Esophagus squamous epithelium (tissue), 5 donors: ENCODE measurements at places on chromosomes 16 and 17.

- DNase-seq = no peak
Observed at GRCh38 chr16:31876951-31877828, 3.6 kb downstream of the ZNF267 start.

DNA sequence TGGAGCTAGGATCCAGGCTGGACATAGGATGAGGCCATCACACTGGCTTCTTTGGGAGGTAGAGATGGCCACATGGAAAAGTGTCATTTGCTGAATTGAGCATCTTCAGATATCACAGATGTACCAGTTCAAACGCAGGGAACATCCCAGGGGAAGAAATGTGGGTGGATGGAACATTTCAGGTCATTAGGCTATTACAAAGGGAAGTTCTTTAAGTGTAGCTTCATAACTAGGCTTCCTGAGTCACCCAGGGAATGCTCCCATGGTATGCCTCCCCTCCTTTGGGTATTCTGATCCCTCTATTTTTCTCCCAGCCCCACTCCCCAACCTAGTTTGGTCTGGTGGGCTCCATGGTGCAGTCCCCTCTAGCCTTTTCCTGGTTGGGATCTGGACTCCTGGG lies 69.8 kb upstream of the IRX3 start:
- DNase-seq = no peak

- DNase-seq = no peak
Observed at GRCh38 chr16:73355981-73356380, 308.1 kb upstream of the ZFHX3 start.

DNA sequence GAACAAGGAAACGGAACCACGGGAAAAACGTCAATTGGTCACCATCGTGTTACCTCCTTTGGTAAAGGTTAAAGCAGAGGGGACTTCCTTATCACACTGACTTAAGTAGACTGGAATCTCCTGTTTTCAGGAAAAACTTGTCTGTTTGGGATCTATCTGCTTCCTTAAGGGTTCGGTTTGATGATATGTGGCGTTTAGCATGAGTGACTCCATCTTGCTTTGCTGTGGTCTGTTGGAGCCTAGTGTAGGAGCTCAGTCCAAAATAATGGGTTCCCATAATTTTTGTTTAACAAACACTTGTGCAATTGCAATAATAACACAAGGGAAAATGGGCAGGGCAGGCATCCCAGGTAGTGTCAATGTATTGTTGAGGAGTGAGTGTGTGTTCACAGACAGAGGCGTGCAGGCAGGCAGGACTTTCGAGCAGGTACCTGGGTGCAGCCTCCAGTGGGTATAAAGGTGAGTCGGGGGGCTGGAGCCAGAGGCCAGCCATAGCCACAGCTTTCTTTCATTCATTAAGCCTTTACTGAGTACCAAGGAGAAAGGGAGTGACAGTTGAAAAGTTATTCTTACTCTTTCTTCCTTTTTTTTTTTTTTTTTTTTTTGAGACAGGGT lies 4.3 kb upstream of the ENGASE start:
- DNase-seq = no peak

- no peak for DNase-seq
Observed at GRCh38 chr16:59090541-59090940, 356.4 kb upstream of the GOT2 start.

DNA sequence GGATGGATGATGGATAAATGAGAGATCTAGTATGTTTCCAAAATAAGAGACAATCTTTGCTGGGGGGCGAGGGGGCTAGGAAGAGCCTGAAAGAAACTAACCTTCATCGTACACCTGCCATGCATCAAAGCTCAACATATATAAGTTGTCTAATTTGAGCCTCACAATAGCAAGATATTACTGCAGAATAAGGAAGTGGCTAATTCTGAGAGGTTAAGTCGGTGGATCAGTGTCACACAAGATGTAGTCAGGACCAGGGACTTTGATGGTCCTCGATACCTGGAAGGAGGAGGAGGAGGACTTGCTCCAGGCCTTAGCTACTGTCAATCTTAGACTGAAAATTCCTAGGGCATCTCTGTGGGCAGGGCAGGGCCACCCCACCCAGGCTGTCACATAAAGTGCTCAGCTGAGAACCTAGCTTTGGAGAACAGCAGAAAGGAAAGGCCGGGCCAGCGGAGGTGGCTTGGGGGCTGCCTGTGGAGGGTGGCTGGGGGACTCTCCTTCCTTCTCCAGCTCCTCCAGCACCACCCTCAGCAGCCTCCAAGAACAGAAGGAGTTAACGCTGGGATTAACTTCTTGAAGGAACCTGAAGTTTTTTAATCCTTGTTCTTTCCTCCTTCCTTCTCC lies 460 bp upstream of the SLC13A2 start:
- DNase-seq = no peak

GRCh38 chr17:21172846-21173245 lies 41.1 kb downstream of the TMEM11 start:
- no peak for DNase-seq

DNA sequence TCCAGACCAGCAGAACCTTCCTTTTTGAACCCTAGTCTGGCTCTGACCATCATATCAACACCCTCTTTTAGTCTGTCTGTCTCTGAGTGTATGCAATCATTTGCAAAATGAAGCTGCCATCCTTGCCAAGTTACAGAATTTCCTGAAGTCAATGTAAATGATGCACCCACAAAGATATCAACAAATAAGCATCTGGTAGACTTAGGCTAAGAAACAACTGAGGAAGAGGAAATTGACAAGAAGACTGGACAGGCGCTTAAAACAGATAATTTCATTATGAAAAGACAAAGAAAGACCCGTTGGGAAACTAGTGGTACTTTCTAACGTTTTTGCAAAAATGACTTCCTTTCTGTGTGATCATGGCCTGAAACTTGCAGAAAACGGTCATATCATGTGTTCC lies 24.7 kb upstream of the CIITA start:
- DNase-seq = no peak

DNA sequence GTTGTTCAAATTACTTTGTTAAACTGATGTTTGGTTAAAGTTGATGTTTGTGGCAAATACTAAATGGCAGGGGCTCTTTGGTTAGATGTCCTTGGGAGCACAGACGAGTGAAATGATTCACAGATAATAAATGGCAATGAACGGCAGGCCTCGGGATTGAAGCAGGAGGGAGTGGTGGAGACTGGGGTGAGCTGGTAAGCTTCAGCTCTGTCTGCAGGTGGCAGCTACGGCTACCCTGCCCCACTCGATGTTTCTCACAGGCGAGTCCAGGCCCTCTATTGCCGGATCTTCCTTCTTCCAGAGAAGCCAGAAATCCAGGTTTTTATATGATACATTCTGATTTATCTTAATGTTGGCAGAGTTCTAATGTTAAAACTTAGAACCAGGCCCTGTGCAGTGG lies 144.8 kb upstream of the CACNG5 start:
- no peak for DNase-seq

- DNase-seq = no peak
Observed at GRCh38 chr16:64615630-64616280, 506.1 kb downstream of the CDH11 start.

- DNase-seq = no peak
Observed at GRCh38 chr16:56792967-56793366, 63.0 kb downstream of the NUP93 start.

DNA sequence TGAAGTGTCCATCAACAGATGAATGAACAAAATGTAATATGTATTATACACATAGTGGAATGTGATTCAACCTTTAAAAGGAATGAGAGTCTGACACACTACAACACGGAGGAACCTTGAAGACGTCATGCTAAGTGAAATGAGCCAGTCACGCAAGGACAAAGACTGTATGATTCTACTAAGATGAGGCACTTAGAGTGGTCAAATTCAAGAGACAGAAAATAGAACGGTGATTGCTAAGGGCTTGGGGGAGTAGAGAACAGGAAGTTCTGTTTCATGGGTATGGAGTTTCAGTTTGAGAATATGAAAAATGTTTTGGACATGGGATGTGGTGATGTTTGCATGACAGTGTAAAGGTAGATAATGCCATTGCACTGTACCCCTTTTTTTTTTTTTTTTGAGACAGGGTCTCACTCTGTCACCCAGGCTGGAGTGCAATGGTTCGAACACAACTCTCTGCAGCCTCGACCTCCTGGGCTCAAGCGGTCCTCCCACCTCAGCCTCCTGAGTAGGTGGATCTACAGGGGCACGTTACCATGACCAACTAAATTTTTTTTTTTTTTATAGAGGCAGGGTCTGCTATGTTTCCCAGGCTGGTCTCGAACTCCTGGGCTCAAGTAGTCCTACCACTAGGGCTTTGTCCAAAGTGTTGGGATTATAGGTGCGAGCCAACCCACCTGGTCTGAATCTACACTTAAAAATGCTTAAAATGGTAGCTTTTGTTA lies 2.9 kb upstream of the CCDC102A start:
- no peak for DNase-seq

DNA sequence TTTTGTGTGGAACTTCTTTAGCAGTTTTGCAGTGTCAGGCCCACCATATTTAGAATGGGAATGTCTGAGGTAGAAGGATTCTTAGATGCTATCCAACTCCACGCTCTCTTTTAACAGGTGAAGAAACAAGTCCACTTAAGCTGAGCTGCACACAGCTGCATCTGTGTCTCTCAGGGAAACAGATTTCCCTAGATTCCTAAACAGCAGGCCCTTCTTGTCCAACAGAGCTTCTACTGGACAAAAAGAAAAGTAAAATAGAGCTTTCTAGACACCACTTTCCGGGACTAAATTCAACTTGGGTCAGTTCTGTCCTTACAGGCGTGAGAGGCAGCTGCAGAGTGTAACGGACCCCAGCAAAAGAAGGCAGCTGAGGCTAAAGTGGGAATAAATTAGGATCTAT lies 51.7 kb downstream of the SNX11 start:
- no peak for DNase-seq

DNA sequence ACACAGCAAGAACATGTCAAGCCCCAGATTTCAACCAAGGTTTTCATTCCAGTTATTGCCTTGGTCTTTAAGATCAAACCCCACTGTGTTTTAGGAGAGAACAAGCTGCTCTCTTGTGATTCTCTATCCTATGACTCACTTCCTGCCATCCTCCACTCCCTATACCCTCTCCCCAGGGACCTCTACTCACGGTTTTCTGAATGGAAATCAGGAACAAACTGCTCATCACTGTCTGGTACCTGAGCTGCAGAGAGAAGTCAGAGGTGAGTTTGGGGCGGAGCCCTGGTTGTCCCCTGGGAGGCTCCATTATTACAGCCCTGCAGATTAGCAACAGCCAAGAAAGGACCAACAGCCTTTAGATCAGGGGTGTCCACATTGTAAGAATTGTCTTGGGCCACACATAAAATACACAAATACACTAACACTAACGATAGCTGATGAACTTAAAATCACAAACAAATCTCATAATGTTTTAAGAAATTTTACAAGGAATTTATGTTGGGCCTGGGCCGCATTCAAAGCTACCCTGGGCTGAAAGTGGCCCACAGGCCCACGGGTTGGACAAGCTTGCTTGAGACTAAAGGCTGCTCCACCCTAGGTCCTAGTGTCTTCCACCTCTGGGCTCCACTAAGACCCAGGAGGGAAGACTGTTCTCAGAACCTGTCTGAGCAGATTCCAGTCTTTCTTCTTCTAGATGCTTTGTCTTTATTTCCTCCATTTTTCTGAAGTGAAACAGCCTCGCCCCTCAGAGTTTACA lies 9.7 kb downstream of the ETV4 start:
- DNase-seq = no peak

GRCh38 chr16:28267356-28267755 lies 25.0 kb upstream of the SBK1 start:
- DNase-seq = no peak

DNA sequence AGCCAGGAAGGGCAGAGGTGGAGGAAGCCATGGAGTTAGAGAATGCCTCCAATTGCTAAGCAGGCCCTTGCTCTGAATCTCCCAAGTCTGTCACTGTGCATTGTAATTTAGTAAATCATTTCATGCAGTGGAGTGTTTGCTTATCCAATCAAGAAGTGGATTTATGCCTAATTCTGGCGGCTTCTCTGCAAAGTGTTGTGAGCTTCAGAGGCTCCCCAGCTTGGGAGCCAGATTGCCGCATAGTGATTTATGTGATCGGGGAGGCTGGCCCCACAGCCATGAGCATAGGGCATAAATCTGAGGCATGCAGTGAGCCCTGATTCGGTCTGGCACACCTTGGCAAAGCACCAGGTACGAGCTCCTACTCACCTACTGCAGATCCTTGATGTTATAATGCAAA lies 520.8 kb downstream of the HS3ST4 start:
- no peak for DNase-seq

DNA sequence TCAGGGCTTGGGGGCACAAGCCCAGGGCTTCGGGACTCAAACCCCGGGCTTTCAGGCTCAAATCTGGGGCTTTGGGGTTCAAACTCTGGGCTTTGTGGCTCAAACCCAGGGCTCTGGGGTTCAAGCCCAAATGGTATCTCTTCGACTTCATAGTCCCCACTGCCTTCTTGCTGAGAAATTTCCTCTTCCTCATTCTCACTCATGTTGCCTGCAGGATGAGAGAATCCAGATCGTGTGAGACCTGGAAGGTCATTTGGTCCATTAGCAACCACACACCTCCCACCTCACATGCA lies 576 bp downstream of the ZNF768 start:
- DNase-seq = no peak

DNA sequence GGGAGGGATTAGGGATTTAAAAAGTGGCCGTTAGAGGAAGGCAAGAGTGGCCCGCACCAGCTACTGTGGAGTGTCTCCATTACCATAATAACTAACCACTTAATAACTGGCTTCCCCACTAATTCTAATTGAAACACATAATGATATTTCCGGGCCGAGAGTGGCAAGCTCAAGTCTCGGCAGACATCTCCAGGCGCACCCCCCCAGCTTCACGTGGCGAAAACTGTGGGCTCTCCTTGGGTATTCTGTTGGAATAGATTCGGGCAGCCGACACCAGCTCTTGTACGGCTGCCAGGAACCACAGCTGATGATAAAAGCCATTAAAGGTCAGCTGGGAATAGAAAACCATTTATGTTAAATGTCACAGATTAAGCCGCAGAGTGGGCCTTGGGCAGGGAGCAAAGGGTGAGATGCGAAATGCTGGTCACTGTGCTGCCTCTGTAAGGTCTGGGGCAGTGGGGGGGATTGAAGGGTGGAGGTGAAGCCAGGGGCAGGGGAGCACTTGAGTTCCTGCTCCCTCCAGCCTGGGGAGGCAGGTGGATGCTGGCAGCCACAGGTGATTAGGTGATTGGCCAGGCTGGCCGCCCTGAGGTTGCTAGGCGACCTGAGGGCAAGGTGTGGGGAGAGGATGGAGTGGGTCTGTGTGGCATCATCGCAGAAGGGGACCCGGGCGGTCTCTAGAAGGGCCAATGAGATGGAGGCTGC lies 115.6 kb upstream of the SDK2 start:
- no peak for DNase-seq

- no peak for DNase-seq
Observed at GRCh38 chr17:50094243-50094752, 853 bp upstream of the PDK2 start.

GRCh38 chr16:635573-636205 lies 416 bp downstream of the METTL26 start:
- no peak for DNase-seq
